ENCODE measurements at places on chromosomes 11 and 22.

DNA sequence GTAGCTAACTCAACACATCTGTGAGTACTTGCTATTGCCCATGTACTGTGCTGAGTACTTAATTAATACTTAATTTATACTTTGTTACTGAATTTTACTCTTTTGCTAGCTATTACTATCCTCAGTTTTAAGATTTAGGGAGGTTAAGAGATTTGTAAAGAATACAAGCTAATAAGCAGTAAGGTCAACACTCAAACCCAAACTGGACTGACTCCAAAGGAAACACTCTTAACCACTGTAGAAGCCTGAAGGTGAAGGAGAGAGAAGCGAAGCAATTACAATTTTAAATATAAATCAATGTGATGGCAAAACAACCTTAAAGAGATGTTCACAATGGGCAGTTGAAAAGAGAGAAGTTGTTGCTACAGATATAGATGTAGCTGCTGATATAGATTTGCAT is 204.5 kb downstream of the GUCY1A2 start:
- DNase-seq, result no peak

DNA sequence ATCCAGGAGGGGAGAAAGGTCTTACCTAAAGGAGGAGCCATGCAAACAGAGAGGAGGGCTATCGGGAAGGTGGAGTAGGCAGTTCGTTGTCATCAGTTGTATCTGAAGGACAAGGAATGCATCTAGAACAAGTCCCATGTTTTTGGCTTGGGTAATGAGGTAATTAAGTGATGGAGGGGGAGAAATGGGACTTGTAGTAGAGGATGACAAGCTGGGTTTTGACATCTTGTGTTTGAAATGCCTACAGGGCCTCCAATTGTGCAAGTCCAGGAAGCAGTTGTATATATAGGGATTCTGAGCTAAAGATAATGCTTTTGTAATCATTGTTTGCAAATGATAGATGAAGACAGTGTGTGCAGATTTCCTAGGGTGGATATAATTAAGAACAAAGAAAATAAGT is 622.8 kb downstream of the NTM start:
- DNase-seq, result no peak

DNA sequence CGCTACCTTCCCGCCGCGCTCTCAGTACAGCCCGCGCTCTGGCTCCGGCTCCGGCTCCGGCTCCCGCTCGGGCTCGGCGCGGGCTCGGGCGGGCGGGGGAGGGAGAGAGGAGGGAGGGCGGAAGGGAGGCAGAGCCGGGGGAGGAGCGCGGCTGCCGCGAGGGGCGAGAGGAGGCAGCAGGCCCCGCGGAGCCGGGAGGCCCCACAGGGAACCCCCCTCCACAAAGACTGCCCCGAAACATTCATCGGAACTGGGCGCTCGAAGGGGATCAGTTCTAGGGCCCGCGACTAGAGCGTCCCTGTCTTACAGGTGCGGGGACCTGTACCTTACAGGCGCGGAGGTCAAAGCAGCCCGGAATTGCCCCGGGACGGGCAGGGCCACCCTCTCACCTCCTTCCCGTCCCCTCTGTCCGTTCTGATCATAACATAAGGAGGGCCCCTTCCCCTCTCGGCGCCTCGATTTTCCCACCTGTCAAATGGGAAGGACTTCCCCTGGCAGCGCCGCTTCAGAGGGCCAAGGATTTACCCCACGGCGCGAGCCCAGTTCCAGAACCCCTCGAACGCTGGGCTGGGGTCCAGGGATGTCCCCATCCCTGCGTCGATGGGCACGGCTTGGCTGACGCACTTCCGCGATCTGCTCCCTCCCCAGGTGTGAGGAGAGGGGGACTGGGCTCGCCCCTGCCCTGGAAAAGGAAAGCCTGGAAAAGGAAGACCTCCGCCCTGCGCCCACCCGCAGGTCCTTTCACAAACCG is at the start of gene SHISA8:
Gene SHISA8, minus strand, starts transcription at position 40 of the 751 bp plus-strand sequence. CDS start 407 bp downstream, outside the sequence.
- DNase-seq, result peak; percentile 41

DNA sequence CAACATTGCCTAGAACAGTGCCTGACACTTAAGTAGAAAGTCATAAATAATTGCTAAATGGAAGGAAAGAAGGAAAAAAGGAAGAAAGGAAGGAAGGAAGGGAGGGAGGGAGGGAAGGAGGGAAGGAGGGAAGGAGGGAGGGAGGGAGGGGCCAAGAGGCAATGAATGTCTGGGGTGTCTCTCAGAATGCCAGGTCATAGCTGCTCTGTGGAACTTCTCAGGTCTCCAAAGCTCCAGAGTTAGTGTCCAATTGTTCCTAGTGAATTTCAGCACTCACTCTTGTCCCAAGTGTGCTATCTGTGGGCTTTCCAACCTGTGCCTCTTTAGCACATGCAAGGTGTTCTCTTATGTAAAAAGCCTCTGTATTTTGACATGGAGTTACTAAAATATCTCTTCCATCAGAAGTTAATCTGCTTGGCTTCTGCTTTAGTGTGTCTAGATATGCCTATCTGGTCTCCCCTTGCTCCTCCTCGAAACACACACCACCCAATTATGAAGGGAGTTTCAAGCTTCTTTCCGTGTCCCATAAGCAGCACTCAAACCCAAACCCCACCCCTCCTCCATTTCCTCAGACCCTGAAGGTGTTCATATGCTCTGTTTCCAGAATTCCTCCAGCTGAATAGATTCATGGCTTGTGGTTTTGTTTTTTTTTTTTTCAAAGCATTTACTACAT is 56.5 kb downstream of the FAM76B start:
- DNase-seq, result no peak

DNA sequence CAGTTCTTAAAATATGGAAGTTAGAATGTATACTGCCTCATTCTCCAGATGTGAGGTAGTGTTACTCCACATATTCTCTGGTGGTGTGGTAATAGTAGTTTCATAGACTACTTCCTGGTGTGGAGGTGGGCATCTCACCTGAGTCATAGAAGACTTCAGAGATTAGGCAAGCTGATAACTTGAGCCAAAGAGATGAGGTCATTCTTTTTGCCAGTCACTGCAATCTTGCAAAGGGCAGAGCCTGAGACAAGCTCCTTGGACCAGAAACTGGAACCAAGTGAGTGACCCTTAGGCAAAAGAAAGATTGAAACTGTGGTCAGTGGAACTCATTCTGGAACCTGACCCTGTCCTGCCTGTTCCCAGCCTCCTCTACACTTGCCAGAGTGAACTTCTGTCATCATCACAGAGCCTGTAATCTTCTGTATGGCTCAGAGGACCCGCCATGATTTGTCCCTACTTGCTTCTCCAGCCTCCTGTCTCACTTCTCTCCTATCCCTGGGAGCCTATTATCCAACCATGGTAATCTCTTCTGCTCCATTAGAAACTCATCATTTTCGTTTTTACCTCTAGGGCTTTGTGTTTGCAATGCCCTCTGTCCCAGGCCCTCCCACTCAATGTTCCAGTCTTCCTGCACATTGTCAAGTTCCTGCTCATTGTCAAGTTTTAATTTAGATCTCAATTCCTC is 10.6 kb upstream of the CCDC83 start:
- DNase-seq, result no peak

DNA sequence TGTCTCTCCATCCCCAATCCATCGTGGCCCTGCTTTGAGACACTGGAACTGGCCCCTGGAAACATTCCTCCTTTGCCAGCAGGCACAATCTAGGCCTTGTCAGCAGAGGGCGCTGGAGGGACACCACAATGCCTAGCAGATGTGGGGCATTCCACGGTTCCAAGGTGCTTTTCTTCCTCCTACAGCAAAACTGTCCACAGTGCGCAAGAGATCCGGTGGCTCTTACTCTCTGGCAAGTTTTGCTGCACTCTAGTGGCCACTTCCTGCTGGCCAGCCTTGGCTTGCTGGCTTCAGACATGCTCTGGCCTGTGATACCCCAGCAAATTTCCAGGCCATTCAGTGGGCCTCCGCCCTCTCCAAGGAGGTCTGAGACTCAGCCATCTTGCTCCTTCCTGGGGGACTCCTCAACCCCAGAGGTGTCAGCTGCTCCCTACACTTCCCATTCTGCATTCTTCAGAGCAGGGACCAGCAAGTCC is 17.1 kb upstream of the RBM4B start:
- DNase-seq, result peak; percentile 94

- peak; percentile 56 for DNase-seq
Observed at GRCh38 chr11:122100756-122101080, 15.3 kb downstream of the BLID start.

DNA sequence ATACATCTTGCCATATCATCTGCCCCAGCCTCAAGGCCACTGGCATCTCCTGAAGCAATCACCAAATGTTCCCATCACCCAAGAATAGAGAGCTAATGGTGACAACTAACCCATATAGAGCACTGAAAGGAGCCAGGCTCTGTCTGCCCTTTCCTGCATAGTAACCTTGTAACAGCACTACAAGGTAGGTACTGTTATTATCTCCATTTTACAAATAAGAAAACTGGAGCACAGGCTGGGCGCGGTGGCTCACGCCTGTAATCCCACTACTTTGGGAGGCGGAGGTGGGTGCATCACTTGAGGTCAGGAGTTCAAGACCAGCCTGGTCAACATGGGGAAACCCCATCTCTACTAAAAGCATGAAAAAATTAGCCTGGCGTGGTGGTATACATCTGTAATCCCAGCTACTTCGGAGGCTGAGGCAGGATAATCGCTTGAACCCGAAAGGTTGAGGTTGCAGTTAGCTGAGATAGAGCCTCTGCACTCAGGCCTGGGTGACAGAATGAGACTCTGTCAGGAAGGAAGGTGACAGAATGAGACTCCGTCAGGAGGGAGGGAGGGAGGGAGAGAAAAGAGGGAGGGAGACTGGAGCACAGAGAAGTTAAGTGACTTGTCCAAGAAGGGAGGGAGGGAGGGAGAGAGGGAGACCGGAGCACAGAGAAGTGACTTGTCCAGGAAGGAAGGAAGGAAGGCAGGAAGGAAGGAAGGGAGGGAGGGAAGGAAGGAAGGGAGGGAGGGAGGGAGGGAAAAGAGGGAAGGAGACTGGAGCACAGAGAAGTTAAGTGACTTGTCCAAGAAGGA is 2.2 kb downstream of the SLC35F2 start:
- no peak for DNase-seq

- DNase-seq, result no peak
Observed at GRCh38 chr11:12698048-12698447, 23.8 kb downstream of the TEAD1 start.

- peak; percentile 93 for DNase-seq
Observed at GRCh38 chr11:19240420-19241259, at the start of gene E2F8. E2F8 (minus strand) TSS chr11:19240945; CDS start chr11:19240121, 824 bp downstream.

- no peak for DNase-seq
Observed at GRCh38 chr11:30346068-30346688, 23.3 kb downstream of the ARL14EP start.

DNA sequence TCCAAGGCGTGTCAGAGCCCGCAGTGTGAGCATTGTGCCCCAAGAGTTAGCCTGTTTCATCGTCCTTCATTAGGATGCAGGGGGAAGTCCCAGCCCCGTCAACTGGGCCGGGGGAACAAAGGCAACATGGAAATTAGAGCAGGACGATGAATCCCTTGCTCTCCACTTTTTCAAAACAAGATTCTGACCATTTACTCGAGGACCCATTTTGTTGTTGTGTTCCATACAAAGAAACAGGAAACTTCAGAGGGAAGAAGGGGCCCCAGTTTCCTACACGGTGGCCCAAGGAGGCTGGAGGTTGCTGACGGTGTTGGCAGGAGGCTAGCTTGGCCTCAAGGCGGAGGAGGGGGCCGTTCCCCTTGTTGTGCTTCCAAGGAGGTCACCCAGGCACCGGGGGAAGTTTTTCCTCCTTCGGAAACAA is 44.0 kb upstream of the SLC1A2 start:
- DNase-seq, result no peak

- peak; percentile 56 for DNase-seq
Observed at GRCh38 chr11:62708793-62709192, 1.3 kb downstream of the GNG3 start.

DNA sequence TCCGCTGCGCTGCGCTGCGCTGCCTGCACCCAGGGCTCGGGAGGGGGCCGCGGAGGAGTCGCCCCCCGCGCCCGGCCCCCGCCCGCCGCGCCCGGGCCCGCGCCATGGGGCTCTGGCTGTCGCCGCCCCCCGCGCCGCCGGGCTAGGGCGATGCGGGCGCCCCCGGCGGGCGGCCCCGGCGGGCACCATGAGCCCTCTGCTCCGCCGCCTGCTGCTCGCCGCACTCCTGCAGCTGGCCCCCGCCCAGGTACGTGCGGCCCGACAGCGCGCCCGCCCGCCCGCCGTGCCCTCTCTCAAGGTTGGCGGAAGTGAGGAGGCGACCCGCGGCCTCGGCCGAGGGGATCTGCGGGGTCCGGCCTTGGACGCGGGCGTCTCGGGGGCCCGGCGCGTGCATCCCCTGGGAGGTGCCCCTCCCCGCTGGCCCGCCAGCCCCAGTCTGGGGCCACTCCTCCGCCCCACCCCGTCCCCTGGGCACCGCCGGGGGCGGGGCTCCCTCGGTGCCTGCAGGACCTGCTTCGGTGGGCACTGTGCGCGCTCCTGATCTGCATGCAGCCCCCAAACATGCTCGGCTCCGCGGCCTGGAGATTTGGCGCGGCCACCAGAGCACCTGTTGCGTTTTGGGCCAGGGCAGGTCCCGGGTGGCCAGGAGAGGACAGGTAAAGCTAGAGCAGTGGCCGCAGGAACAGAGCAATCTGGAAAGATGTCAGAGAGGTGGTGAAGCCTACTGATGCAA is 429 bp downstream of the VEGFB start:
- peak; percentile 59 for DNase-seq

DNA sequence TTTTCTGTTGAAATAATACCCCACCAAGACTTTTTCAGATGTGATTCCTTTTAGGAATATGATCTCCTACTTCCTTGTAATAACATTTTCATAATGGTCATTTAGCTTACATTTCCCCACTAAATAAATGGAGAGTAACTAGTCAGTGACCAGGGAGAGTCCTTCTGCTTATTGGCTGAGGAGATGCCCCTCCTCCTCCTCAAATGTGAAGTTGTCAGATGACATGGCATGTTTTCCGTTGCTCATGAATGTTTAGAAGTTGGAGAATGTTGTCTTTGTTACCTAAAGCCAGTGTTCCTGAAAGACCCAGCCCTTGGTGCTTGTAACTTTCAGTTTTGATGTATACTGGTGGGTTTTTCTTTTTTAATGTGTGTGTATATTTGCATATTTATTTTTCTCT is 38.2 kb downstream of the CSRP3 start:
- DNase-seq, result no peak

GRCh38 chr22:42341779-42342178 is 71.3 kb upstream of the TCF20 start:
- DNase-seq, result no peak

DNA sequence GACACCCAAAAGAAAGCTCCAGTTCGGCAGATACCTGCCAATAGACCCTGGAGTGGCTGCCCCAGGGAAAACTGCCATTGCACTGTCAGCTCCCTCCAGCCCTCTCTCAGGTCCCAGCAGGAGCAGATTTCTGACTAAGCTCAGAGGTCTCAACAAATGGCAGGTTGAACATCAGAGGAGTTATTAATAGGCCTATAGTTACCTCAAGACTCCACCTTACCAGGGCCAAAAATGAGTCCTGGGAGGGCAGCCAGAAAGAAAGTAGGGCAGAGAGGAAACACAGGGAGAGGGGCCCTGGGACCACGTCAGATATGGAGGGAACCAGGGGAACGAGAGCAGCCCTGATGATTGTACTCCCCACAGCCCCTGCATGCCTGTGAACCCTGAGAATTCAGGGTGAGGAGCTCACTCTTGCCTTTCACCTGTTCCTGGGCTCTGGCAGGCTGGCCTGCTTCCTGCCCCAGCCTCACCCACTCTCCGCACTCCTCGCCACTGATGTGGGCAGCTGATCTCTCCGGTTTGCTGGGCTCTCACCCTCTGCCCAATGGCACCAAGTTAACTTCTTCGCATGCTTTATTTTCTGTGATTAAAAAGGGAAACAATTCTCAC is 4.3 kb upstream of the RGL4 start:
- DNase-seq, result no peak

- no peak for DNase-seq
Observed at GRCh38 chr11:108364159-108364558, 103.2 kb downstream of the C11orf65 start.

GRCh38 chr11:45097721-45098493 is 48.5 kb upstream of the PRDM11 start:
- DNase-seq, result no peak

GRCh38 chr11:66335531-66336233 is 552 bp downstream of the RIN1 start:
- no peak for DNase-seq
